Stimulated activated CD8-positive, alpha-beta memory T cell treated with anti-CD3 and anti-CD28 coated beads, Interleukin-15, amount 100 ng/mL, for 48 hours (primary cell): ENCODE measurements at places on chromosomes 16 and 17.

- DNase-seq = no peak
Measured at GRCh38 chr16:86962913-86963312, 354.3 kb downstream of the C16orf95 start.

- DNase-seq = no peak
Measured at GRCh38 chr16:89117227-89117974, 23.7 kb downstream of the ACSF3 start.

DNA sequence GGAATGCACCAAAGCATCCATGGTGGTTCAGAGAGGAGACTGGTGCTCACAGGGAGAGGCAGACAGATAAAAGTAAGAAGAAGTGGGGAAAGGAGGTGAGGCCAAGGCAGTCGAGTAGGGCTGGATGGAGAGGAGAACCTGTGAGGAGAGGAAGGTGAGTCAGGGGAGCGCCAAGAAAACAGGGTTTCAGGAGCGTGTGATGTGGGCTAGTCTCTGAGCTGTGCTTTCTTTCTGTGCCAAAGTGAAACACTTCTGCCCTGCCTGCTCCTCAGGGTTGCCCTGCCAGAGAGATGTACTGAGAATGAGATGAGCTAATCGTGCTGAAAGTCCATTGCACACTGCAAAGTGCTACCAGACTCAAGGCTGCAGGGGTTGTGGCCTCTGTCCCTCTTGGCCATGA, 310.7 kb upstream of the CCL2 start:
- DNase-seq = no peak

- DNase-seq = no peak
Measured at GRCh38 chr16:85527767-85528297, 85.3 kb upstream of the GSE1 start.

GRCh38 chr17:14297161-14297851, 3.6 kb upstream of the HS3ST3B1 start:
- DNase-seq = no peak

DNA sequence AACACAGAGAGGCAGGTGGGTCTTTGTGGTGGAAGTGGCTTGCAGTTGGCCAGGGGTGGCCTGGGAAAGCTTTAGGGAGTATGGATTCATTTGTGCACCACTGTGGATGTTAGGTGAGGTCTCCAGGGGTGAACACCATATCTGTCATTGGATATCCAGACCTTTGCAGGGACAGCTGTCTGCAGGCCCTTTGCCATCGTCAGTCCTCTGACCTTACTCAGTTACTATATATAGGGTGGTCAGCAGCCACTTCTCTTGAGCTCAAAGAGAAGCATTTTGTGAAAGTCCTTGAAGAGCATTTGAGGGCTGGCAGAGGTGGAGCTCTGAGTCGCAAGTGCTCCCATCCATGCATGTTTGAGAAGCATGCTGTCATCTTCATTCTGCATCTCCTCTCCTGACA, 40.4 kb downstream of the TMEM11 start:
- DNase-seq = no peak

- DNase-seq = no peak
Measured at GRCh38 chr17:74332017-74332650, 6.1 kb downstream of the KIF19 start.

DNA sequence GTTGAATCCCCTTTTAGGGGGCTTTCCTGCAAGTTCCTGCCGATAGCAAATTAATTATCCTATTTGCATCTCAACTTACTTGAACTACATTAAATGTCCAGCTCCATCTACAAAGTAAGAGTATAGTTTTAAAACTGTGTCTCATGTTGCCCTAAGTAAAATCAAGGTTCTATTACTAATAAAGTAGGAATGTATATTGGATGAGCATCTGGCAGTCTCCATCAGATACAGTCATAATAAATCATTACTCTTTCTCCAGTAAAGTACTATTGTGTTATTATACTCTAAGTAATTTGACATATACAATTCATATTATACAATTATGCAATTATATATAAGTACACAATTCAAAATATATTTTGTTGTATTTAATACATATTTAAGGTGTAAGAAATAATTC, 249.3 kb downstream of the CEP112 start:
- DNase-seq = no peak

- no peak for DNase-seq
Measured at GRCh38 chr17:31843070-31843745, 15.8 kb downstream of the COPRS start.

GRCh38 chr16:22670551-22671041, 143.4 kb upstream of the HS3ST2 start:
- DNase-seq = no peak

DNA sequence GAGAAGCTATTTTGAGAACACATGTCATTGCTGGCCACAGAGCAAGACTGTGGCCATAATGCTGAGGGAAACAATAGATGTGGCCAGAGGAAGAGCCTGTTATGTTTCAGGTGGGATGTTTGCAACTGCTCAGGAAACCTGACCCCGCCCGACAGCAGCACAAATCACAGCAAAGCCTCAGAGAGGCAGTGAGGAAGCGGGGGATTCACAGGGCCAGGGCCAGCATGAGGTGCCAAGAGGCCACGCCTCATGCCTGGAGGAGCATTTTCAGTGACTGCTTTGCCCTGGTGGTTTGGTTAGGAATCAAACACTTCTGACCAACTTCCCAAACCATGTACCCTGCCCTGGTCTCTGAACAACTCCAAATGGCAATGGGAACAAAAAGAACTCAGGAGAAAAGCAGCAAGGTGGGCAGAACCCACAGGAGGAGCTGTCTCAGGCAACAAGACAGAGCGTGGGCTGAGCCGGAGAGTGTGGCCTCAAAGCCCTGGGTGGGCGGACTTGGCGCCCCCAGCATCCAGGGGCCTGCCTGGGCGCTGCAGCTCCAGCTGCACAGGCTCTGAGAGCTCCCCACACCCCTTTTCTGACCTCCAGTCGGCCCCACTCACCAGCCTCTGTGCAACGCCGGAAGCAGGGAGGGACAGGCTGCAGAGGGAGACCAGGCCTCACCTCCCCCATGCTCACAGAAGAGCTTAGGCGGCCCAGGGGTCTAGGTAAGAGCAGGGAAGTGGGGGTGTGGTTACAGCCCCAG, 20.6 kb downstream of the HIC1 start:
- DNase-seq = no peak

- no peak for DNase-seq
Measured at GRCh38 chr16:53566552-53567245, 63.7 kb upstream of the AKTIP start.

GRCh38 chr16:70770626-70771552, 30.1 kb downstream of the VAC14 start:
- DNase-seq = peak; percentile 40

DNA sequence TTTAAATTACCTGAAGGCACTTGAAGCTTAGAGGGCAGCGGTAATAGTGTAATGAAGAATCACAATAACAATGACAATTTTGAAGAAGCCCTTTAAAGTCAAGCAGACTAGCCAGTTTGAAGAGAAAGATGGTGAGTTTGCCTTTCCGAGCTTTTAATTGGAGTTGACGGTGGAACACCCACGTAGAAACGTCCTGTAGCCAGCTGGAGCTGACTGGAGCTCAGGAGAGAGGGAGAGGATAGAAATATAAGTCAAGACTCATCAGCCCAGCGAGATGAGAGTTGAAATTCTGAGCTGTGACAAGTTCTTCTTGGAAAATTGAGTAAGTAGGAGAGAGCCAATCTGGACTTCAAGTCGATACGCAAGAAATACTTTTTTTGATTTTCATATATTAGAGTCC, 91.7 kb upstream of the CACNG3 start:
- no peak for DNase-seq

- no peak for DNase-seq
Measured at GRCh38 chr17:81806461-81807209, 2.7 kb downstream of the GCGR start.

DNA sequence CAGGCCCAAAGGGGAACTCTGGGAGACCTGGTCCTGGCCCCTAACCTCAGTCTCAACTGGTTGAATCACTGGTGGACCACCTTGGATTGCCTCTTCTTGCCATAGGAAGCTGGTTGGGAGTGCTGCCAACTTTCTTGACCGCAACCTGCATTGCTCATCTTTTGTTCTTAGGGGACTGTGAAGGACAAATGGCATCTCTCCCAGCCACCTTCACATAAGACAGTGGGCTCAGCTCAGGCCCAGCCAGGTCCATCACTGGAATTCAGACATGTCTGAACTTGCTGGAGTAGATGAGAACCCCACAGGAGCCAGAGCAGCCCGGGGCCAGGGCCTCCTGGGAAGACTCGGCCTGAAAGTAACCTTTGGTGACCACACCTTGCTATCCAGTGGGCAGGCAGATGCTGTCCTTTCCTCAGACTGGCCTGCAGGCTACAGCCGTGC, 18.8 kb downstream of the ADORA2B start:
- DNase-seq = no peak

DNA sequence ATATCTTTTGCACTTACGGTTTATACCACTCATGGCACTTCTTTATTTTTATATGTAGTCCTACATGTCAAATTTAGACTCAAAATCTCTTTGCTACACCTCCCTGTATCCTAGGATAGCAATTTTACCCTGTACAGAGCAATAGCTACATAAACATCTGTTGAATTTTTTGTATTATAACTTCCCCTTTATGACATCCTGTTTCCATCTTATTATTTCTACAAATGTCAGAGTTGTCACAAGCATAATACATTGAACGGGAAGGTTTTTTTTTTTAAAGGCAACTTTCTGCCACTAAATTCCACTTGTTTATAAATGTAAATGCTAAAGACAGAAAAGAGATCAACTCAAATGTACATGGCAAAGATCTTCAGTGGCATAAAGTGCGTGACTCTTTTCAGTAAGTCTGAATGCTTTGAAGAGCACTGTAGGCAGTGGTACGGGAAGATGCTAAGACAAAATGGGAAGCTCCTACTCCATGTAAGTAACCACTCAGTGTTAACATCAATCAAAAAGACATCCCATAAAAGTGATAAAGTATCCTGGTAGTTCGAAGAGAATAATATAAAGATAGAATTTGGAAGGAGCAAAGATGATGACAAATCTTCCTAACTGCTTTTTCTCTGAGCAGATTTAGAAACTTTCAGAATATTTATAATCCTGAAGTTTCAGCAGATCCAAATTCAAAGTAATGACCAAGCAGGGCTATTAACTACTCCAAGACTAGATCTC, 26.8 kb downstream of the GNA13 start:
- DNase-seq = no peak

- DNase-seq = no peak
Measured at GRCh38 chr17:9150446-9151090, 129.3 kb downstream of the NTN1 start.

DNA sequence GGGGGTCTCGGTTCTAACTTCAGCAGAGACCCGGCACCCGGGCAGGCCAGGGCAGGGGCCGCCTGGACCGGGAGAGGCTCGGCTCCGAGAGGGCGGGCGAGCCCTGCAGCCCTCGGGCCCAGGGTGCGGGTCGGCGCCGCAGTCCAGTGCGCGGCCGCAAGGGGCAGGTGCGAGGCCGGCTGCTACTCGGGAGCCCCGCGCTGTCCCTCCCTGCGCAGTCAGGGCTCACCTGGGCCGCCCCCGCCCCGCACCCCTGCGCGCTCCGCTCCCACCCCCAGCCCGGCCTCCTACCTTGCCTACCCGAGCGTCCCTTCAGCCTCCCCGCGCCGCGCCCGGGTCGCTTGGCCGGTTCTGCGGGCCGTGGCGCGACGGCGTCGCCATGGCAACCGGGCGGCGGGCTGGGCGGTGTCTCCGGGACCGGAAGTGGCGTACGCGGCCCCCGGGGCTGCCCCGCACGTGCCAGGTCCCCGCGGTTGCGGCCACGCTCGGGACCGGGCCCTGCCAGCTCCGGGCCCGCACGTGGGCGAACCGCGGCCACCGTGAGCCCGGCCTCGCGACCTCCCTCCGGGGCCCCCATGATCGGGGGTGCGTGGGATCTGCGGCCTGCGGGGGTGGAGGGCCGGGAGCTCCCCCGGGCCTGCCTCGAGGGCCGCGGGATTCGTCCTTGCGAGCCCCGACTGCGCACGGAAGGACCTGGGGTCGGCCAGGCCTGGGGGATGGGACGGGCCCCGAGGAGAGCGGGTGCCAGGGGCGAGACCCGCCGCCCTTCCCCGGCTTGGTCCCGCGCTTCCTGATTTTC, at the start of gene CYB561:
Gene CYB561, minus strand, starts transcription at position 353 of the 799 bp plus-strand sequence. CDS start 8,759 bp downstream, outside the sequence.
- DNase-seq = peak; percentile 55

DNA sequence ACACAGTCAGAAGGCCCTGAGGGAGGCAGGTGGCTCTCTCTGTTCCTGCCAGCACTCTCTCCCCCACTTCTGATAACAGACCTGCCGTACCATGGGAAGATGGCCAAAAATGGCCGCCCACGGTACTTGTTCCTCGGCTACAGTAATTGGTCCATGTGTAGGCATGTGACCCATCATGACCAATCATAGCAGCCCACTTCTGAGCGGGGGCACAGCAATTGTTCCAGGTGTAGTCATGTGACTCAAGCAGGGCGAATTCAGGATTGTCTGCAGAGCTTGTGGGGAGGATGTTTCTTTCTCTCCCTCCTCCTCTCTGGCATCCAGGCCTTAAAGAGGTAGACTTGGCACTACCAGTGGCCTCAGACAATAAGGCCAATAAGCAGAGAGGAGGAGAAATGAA, 250.4 kb downstream of the MRTFB start:
- no peak for DNase-seq

GRCh38 chr17:17780922-17781590, 55.7 kb downstream of the SREBF1 start:
- no peak for DNase-seq

- no peak for DNase-seq
Measured at GRCh38 chr17:54662978-54663876, 237.4 kb upstream of the TOM1L1 start.

DNA sequence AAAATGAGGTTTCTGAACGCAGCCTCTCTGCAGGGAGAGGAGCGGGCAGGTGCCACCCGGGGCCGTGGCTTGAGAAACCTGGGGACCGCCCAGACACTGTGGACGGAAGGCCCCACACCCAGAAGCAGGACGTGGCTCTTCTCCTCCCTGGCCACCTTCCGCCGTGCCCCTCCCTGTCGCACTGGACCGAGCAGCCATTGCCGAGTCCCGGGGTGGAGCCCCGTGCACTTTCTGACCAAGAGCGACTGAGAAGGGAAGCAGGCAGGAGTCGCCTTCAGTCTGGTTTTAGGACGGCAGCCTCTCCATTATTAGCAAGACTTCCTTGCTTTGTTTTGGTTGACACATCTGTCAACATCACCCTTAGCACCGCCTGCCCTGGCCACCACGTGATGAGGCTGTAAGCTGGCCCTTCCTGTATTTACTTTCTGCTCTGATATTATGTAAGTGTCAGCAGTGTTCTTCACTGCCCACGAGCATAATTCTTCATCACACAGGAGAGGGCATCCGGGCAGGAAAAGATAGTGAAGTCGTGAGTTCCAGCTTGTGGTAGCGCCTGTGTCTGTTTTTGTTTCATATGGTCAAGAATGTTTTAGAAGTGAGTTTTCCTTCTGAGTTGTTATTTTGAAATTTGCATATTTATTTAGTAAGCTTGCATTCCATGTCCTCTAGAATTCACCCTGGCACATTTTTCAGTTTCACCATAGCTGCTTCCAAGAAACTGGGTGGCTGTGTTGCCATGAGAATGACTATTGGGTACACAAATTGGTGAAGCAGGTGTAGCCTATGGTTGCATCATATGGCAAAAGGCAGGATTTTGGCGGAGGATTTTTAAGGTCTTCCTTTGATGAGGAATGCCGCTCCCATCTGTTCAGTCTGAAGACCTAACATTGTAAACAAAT, 1.0 kb downstream of the HERPUD1 start:
- no peak for DNase-seq
